ENCODE measurements at places on chromosomes 7 and 10.

DNA sequence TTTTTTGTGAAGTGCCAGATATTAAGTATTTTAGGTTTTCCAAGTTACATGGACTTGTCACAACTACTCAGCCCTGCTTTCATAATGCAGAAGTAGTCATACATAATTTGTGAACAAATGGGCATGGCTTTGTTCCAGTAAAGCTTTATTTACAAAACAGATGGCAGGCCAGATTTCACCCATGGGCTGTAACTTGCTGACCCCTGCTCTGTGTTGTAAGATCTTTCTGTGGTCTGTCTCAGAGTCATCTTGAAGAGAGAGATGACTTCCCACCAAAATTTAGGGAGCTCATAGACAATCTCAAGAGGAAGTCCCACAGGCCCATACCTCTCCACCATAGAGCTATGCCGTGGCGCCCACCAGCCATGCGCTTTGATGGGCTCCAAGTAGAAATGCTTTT is 616.1 kb downstream of the LRMDA start:
- DNase-seq = no peak

DNA sequence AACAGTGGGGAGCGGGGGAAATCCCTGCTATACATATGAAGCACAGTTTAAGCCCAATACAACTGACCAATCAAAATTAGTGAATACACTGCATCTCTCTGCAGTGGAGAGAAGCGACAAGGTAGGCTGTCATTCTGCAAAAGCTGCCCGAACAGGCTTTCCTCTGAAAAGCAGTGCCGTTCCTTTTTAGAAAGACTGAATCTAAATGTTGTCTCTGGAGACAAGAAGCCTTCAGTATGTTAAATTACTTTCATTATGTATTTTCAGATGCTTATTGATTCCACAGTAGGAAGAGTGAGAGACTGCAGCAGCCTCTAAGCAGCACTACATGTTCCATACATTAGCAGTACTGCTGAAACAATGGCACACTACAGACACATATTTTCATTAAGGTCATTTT is at the start of gene GPR22:
GPR22 (plus strand) TSS at position 129 of the 400 bp plus-strand sequence. CDS start 4,004 bp downstream, outside the sequence.
- DNase-seq = no peak

- DNase-seq = no peak
Observed at GRCh38 chr7:879093-879492, 2.7 kb downstream of the GET4 start.

DNA sequence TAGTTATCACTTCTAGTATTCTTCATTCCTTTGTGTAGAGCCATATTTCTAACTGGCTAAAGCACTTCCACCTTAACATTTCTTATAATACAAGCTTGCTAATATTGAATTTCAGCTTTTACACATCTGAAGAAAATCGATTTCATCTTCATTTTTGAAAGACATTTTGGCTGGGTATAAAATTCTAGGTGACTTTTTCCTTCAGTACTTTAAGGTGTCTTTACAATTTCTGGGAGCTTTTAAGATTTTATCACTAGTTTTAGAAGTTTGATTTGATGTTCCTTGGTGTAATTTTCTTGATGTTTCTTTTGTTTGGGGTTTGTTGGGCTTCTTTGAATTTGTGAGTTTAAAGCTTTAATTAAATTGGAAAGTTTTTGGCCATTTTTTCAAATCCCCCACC is 38.5 kb upstream of the TMEM168 start:
- no peak for DNase-seq

DNA sequence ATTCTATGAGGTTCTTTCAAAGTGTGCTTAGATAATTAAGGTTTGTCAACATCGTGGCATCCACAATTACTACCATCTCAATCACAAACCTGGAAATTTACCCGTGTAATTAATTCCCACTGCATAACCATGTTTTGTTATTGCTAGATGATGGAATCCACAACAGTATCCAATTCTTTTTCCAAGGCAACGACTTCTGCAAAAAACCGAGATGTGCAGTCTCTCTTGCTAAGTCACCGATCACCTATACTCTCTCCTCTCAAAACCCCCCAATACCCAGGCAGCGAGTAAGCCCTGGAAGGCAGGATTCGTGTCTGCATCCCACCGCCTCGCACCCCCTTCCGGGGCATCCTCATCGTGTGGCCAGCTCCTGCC is 678 bp upstream of the EIF4H start:
- DNase-seq = no peak

Measured in AG09319 (cell line).